H1 (cell line): ENCODE measurements at places on chromosomes 13 and 19. TPM values are rescaled to one million over a fixed set of nuclear protein-coding genes. Genes with fewer than 3 reads are reported as not detected.

DNA sequence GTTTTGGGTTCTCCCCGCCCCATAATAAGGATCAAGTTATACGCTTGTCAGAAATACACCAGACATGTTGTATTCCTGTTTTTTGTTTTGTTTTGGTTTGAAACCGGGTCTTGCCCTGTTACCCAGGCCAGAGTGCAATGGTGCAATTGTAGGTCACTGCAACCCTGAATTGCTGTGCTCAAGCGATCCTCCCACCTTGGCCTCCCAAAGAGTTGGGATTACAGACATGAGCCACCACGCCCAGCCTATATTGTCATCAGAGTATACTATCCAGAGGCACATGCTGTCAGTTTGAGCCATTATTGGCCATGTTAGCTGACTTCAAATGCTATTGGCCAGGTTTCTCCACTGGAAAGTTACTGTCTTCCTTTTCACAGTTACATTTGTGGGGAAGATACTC, 9.8 kb downstream of the SAFB start:
- peaks cover 3% of the 10 kb centered on the region for H3K36me3 ChIP-seq
- no peaks in the 10 kb centered on the region for H3K27me3 ChIP-seq
- H3K4me1 ChIP-seq, result no peaks in the 10 kb centered on the region
- no peak for DNase-seq

- H3K4me1 ChIP-seq, result no peaks in the 10 kb centered on the region
- H3K36me3 ChIP-seq, result no peaks in the 10 kb centered on the region
- H3K4me3 ChIP-seq, result no peak overlapping the region
- H3K27me3 ChIP-seq, result no peaks in the 10 kb centered on the region
These were observed 11.1 kb downstream of the ATP4B start for GRCh38 chr13:113646921-113647340.

DNA sequence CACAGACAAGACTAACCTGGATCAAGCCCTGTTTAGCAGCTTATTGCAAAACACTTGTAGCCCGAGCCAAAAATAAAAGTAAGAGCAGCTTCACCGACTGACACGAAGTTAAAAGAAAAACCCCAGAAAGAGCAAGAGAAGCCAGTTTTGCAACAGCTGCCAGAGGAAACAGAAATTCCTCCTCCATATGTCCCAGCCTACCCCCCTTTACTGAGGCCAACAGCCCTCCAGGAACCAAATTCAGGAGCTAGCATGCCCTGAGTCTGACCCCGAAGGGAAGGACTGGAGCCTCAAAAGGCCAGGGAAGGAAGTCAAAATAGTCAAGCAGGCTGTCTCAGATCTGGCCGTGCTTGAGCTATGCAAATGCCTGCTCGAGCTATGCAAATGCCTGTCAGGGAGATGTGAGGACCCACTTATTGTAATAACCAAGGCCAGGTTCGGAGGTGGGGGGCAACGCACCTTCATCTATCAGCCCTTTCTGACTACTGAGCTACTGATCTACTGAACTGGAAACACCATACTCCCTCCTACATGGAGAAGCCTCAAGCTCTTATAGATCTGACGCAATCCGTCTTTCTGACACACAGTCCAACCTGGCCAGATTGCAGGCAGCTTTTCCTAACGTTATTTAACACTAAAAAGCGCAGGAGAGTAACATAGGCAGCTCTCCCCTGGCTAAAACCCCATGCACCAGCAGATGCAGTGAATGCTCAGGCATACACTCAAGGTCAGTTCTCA, 6.7 kb downstream of the SIGLEC11 start:
- no peaks in the 10 kb centered on the region for H3K36me3 ChIP-seq
- H3K4me1 ChIP-seq, result no peaks in the 10 kb centered on the region
- no peak for DNase-seq

- DNase-seq, result no peak
- no peaks in the 10 kb centered on the region for H3K36me3 ChIP-seq
- no peak overlapping the region for H3K27ac ChIP-seq
- no peaks in the 10 kb centered on the region for H3K27me3 ChIP-seq
- no peak overlapping the region for H3K4me3 ChIP-seq
- no peaks in the 10 kb centered on the region; the same call in 1 of the 2 replicates for H3K4me1 ChIP-seq
These were observed 17.1 kb downstream of the GAS6 start for GRCh38 chr13:113846636-113847318.

GRCh38 chr19:38670921-38671398, 23.5 kb downstream of the ACTN4 start:
- H3K4me3 ChIP-seq, result no peak overlapping the region
- H3K27ac ChIP-seq, result no peak overlapping the region
- H3K36me3 ChIP-seq, result no peaks in the 10 kb centered on the region
- no peaks in the 10 kb centered on the region for H3K27me3 ChIP-seq

- H3K36me3 ChIP-seq, result no peaks in the 10 kb centered on the region
- no peaks in the 10 kb centered on the region for H3K27me3 ChIP-seq
- H3K4me3 ChIP-seq, result no peak overlapping the region
These were observed 33.0 kb downstream of the LYL1 start for GRCh38 chr19:13069415-13070359.

DNA sequence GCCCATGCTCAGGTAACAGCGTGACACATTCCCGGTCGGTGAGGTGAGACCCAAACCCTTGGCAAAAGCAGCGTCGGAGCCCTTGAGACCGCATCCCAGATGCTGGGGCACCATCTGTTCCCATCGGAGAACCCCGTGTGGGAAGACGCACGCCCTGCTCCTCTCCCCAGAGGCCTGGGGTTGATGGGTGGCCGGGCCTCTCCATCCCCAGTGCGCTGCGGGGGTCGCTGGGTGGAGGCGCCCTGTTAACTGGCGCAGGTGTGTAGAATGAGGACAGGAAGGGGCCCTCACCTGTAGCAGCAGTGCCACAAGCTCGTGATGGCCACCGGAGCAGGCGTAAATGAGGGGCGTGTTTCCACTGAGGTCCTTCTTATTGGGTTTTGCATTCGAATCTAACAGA, 24.6 kb downstream of the PDCD5 start:
- peaks cover 44% of the 10 kb centered on the region for H3K36me3 ChIP-seq
- DNase-seq, result no peak
- no peaks in the 10 kb centered on the region for H3K4me1 ChIP-seq
- no peak overlapping the region for H3K27ac ChIP-seq
- H3K4me3 ChIP-seq, result no peak overlapping the region

DNA sequence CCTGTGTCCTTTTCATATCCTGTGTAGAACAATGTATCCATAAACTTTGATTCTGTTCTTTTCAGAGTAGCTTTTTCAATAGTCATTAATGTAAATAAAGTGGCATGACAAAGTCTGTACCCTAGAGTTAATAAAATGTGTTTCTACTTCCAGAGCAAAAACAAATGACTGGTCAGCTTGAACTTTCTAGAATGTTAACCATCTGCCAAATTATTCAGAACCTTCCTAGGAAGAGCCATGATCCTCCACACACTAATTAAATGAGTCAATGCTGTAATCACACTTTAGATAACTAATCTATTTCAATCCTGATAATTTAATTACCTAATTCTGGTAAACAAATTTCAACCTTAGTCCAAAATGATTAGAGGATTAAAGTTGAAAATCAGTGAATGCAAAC, 73.2 kb downstream of the DIAPH3 start:
- no peak for DNase-seq
- no peaks in the 10 kb centered on the region for H3K27me3 ChIP-seq
- H3K27ac ChIP-seq, result no peak overlapping the region
- H3K4me3 ChIP-seq, result no peak overlapping the region
- H3K36me3 ChIP-seq, result no peaks in the 10 kb centered on the region
- H3K4me1 ChIP-seq, result no peaks in the 10 kb centered on the region

DNA sequence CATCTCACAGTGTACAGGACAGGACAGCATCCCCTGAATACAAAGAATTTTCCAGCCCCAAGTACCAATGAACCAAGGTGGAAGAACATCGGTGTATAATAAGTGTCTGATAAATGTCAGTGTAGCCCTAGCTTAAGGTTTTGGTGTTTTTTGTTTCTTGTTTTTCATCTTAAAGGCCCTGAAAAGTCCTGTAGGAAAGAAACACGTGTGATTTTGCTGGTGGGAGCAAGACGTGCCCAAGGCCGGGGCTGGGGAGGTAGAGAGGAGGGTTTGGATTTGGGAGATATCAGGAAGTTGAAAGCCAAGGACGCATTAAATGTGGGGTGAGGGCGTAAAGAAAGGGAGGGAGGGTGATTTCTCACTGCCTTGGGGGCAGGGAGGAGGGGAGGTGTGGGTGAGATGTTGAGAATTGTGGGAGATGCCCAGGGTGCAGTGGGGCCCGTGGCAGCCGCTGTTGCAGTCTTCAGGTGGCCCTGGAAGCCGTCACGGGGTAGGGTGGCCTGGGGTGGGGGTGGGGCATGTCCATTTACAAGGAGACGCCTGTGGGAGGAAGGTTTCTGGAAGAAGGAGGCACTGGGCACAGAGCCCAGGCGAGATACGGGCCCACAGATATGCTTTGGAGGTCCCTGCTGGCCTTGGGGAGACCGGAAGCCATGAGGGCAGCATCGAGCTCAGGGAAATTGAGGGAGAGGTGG, 6.7 kb downstream of the CAMSAP3 start:
- no peak overlapping the region for H3K27ac ChIP-seq
- no peaks in the 10 kb centered on the region for H3K36me3 ChIP-seq
- H3K4me3 ChIP-seq, result no peak overlapping the region
- no peak for DNase-seq
- no peaks in the 10 kb centered on the region for H3K27me3 ChIP-seq
- peaks cover 4% of the 10 kb centered on the region for H3K4me1 ChIP-seq

DNA sequence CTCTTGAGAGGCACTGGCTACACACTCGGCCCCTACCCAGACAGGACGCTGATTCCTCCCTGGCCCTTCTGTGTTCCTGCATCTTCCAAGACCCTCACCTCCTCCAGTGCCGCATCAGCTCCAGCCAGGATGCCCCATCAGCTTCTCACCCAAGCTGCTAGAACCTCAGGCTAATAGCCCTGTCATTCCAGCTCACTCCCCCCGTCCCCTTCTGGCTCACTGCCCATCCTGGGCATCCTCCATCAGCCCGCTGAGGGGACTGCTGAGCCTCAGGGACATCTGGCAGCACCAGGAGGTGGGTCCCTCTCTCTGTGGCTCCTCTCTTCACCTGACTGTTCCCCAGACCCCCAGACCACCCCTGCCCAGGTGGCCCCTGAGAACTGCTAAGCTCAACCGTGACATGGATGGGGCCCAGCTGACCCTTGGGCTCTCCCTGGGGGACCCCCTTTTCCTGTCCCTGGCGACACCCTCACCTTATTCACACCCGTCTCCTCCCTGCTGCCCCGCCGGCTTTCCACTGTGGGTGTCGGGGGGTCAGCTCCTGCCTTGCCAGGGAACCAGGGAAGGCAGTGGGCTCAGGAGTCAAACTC, 4.8 kb downstream of the FFAR3 start:
- H3K27ac ChIP-seq, result no peak overlapping the region
- H3K36me3 ChIP-seq, result no peaks in the 10 kb centered on the region
- DNase-seq, result no peak
- H3K27me3 ChIP-seq, result no peaks in the 10 kb centered on the region
- H3K4me1 ChIP-seq, result no peaks in the 10 kb centered on the region

DNA sequence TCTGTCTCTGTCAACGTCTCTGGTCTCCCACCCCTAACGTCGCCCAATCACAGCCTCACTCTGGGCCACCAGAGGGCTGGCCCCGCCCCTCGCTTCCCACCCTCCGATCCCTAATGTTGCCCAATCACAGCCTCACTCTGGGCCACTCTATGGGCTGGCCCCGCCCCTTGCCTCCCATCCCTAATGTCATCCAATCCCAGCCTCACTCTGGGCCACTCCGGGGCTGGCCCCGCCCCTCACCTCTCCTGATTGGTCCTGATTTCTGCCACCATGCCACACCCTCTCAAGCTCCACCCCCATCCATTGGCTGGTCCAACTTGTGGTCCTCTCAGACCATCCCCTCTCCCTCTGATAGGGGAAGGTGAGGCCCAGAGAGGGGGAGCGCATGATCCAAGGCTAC, 24.9 kb downstream of the CELF5 start:
- peak; percentile 63 for DNase-seq
- peaks cover 2% of the 10 kb centered on the region; the same call in 1 of the 2 replicates for H3K36me3 ChIP-seq
- H3K4me1 ChIP-seq, result peaks cover 3% of the 10 kb centered on the region; the same call in 1 of the 2 replicates
- H3K27ac ChIP-seq, result no peak overlapping the region
- H3K27me3 ChIP-seq, result no peaks in the 10 kb centered on the region

- DNase-seq, result no peak
- no peaks in the 10 kb centered on the region for H3K4me1 ChIP-seq
- H3K27ac ChIP-seq, result no peak overlapping the region
- H3K36me3 ChIP-seq, result no peaks in the 10 kb centered on the region
- no peak overlapping the region for H3K4me3 ChIP-seq
These were observed 364.5 kb downstream of the GPC5 start for GRCh38 chr13:91762957-91763356.

DNA sequence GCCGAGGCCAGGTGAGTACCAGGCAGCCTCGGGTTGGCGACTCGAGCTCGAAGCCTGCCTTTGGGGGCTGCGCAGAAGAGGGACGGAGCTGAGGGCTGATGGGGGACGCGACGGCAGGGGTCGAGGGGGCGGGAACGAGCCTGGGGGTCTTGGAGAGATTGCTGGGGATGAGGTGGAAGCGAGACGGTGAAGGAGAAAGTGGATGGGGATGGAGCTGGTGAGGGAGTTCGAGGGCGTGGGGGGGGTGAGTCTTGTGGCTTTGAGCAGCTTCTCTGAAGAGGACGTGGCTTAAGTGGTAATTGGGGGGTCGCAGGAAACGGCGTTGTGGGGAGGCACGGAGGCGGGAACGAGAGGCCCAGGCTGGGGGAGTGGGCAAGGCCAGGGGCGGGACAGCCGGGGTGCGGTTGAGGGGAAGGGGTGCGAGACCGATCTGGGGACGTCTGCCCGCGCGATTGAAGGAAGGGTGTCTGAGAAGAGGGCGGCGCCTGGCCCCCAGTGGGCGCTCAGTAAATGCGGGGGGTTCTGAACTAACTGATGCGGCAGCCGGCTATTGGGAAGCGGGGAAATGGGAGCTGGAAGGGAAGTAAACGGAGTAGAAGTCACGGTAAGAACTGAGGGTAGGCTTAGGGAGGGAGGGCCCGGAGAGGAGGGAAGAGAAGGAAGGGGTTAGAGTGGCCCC, 426 bp downstream of the MYO9B start:
- H3K27me3 ChIP-seq, result no peaks in the 10 kb centered on the region
- DNase-seq, result peak; percentile 73
- peak overlapping the region; percentile 87 for H3K4me3 ChIP-seq
- no peaks in the 10 kb centered on the region for H3K36me3 ChIP-seq
- no peak overlapping the region; the same call in 1 of the 2 replicates for H3K27ac ChIP-seq

DNA sequence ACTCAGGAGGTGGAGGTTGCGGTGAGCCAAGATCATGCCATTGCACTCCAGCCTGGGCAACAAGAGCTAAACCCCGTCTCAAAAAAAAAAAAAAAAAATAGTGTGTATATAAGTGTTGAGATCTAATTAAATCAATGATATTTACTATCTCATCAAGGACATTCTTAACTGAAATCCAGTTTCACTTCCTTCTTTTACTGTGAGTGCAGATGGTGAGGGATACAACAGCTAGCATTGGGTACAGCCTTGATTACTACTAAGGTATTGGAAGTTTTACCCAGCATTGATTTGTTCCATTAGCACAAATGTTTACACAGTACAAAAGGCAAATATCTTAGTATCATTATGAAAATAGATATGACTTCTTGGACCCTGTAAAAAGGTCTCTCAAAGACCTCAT, 546.6 kb downstream of the KCTD12 start:
- peaks cover 13% of the 10 kb centered on the region for H3K27me3 ChIP-seq
- H3K36me3 ChIP-seq, result no peaks in the 10 kb centered on the region
- no peak for DNase-seq
- H3K4me1 ChIP-seq, result no peaks in the 10 kb centered on the region

Gene SLC7A10
- total RNA-seq, result 3.2 and 3.7 TPM in 2 replicates

Gene MUC16
- total RNA-seq, result 0.17 and 0.25 TPM in 2 replicates

Gene ZNF729
- not detected in 2 replicates for total RNA-seq

Gene RNASEH2A
- 67.5 and 67.9 TPM in 2 replicates for total RNA-seq

Gene SLC6A16
- 1.5 and 1.7 TPM in 2 replicates for total RNA-seq

Gene PLPP2
- total RNA-seq, result 98.6 and 101 TPM in 2 replicates

Gene ATP4A
- 0.31 and 0.50 TPM in 2 replicates for total RNA-seq
